ENCODE measurements at places on chromosomes 12 and 14.
A peak's percentile ranks its signal among the peaks of the same experiment; 100 is the strongest.

- no peak for DNase-seq
These were observed 44.1 kb downstream of the TSPAN11 start for GRCh38 chr12:30970559-30971197.

DNA sequence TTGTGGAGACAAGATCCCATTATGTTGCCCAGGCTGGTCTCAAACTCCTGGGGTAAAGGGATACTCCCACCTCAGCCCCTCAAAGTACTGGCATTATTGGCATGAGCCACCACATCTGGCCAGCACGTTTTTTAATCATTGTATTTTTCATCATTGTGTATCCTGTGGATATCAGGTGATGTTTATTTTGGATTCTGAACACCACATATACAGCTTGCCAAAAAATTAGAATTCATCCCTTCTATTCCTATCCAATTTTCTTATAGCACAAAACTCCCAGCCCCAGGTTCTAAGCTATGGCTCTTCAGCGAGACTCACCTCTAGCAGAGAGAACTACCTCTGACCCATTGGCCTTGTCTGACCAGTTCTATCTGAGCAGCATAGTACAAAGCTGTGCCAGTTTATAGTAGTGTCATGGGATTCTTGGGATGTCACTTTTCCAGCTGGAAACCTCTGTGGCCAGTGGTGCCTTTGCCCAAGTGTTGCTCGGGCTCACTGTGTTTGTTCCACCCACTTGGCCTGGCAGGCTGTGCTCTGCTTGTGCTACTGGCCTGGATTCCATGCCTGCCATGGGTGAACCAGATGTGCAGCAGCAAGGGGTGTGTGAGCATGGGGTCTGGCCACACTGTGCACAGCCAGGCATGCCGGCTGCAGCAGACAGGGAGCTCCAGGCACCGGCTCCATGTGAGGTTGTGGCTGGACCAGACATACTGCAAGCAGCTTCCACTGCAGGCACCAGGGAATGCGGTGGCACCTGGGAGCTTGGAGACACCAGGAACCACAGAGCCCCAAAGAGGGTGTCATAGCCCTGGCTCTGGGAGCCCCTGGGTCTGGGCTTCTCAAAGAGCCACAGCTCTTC, 37.2 kb downstream of the TIMELESS start:
- DNase-seq, result no peak

DNA sequence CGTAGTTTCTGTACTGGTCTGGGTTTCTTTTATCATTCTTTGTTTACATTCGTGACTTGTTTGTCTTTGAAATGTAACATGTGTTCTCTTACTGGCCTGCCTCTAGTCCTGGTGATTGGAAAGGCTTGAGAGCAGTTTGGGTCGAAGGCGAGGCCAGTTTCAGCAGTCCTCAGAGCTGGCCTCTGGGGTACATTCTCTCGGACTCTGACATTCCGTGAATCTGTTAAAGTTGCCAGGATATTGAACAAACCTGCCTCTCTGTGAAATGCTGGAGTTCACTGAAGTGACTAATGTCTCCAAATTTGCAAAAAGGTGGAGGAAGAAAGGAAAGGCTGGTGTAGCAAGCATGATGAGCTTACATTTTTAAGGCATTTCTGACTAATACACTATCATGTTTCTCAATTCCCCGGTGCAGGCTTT, 1.5 kb downstream of the PLEKHA5 start:
- no peak for DNase-seq

- no peak for DNase-seq
These were observed 34.6 kb downstream of the FIGNL2 start for GRCh38 chr12:51813931-51814310.

DNA sequence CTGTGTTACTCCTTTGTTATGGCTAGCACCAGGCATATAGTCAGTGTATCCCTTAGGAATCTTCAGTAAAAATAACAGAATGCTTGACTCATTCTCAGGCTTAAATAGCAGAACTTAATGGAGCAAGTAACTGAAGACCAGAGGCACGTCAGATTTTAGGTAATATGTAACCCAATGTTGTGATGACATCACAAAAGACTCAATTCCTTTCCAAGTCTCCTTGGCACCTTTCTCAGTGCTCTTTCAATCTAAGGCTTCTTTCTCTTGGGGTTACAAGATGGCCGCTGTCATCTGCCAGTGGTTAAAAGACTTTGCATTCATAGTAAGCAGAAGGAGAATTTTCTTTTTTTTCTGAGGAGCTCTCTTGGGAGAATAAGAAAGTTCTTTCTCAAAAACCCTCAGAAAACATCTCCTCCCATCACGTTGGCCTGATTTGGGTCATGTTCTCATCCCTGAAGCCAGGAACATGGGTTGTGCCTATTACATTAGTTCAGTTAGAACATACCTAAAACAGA, 33.4 kb upstream of the DCN start:
- no peak for DNase-seq

GRCh38 chr14:100065111-100065871, at the start of gene EVL:
Gene EVL (plus strand): TSS chr14:100065422. CDS start chr14:100065501, 79 bp downstream.
- no peak for DNase-seq

GRCh38 chr14:94593376-94593748, 12.1 kb downstream of the SERPINA5 start:
- no peak for DNase-seq

DNA sequence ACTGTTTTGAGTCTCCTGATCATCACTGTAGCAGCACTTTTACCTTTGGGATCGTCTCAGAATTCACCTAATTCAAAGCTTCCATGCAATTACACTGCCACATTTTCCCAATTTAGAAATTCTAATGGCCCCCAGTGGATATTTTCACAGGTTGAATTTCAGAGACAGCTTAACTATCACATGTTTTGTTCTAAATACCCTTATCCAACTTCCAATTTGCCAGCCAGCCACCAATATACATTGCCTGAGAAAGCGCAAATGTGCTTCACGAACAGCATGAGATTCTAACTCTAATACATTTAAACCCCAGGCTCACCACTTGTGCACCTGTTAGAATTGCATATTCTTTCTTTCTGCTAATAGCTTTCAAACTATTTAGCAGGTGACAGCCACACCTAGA, 1160.9 kb upstream of the TMEM132C start:
- DNase-seq, result no peak

GRCh38 chr12:109968032-109968420, 28.1 kb downstream of the GIT2 start:
- no peak for DNase-seq

GRCh38 chr12:131138638-131139362, 185.1 kb downstream of the ADGRD1 start:
- no peak for DNase-seq

- no peak for DNase-seq
These were observed 61.2 kb upstream of the GSC start for GRCh38 chr14:94831085-94831484.

DNA sequence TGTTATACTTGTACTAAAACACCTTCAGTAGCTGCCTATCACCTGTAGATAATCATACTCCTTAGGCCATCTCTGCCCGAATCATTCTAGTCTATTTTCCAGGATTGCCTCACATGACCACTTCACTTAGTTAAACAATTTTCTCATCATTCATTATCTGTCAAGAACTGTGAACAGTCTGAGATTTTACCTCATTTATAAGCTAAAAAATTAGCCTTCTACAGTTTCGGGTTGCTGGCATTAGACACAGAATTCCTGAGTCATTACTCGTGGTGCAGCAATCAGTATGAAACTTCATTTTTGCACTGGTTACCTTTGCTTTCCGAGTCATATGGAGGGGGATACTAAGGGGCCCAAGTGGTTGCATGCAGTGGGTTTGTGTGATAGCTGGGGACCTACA, 57.6 kb upstream of the OTOGL start:
- DNase-seq, result no peak

DNA sequence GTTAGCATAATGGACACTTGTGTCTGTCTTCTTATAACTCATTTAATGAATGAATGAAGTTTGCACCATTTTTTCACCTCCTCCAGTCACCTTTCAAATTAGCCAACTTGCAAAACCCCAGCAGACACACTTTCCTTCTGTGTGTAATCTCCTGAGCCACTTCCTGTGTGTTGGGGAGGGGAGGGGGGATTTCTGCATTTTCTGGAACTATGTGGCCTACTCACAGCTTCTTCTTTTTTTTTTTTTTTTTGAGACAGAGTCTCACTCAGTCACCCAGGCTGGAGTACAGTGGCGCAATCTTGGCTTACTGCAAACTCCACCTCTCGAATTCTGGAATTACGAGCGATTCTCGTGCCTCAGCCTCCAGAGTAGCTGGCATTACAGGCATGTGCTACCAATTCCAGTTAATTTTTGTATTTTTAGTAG, 4.1 kb upstream of the SERPINA1 start:
- DNase-seq, result no peak

DNA sequence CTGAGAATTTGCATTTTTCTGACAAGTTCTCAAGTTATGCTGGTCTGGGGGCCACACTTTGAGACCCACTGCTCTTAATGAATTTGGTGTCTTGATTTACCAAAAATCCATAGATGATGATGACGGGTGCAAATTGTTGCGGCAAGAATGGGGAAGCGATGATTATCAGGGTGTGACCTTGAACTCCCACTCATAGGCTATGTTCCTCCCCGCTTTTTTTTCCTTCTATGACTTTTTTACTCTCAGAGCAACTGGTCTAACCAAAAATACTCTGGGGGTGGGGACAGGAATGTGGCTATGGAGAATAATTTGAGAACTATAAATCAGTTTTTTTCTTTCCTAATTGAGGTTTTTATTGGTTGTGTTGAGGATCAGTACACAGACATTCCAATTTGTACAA, 83.6 kb downstream of the PPFIBP1 start:
- DNase-seq, result no peak

GRCh38 chr12:41794336-41794735, 350.3 kb downstream of the GXYLT1 start:
- no peak for DNase-seq

- no peak for DNase-seq
These were observed 26.7 kb downstream of the TOGARAM1 start for GRCh38 chr14:44988694-44989093.

- no peak for DNase-seq
These were observed 195.3 kb upstream of the IGF1 start for GRCh38 chr12:102675672-102676071.

- DNase-seq, result no peak
These were observed 61.9 kb upstream of the MAX start for GRCh38 chr14:65164068-65164824.

GRCh38 chr12:70482764-70483163, 116.7 kb downstream of the KCNMB4 start:
- DNase-seq, result no peak

- no peak for DNase-seq
These were observed 751.7 kb downstream of the NRXN3 start for GRCh38 chr14:78921856-78922255.

GRCh38 chr12:96121271-96121711, 72.9 kb upstream of the ELK3 start:
- DNase-seq, result no peak

- no peak for DNase-seq
These were observed 2.0 kb downstream of the ERP27 start for GRCh38 chr12:14936224-14936861.

- DNase-seq, result peak; percentile 36
These were observed 1311.5 kb downstream of the TMEM121 start for GRCh38 chr14:106837870-106838269.

- no peak for DNase-seq
These were observed 238.6 kb upstream of the DDHD1 start for GRCh38 chr14:53391631-53392285.

DNA sequence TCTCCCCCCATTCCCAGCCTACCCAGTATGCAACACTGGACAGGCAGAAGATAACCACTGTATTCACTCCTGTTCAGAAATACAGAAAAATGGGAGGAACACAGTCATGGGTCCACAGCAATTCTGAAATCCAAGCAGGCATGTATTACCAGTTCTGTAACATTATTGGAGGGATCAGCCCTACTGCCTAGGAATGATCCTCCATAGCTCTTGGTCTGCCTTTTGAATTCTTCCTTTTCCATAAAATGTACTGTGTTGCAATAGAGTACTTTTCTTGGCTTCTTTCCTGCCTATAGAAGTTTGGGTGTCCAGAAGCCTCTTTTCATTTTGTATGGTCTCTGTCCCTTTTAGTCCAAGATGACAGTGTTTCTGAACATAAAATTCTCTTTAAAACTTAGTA, 46.5 kb downstream of the SPATS2 start:
- DNase-seq, result no peak

GRCh38 chr14:50967103-50967502, 22.8 kb upstream of the PYGL start:
- DNase-seq, result no peak

DNA sequence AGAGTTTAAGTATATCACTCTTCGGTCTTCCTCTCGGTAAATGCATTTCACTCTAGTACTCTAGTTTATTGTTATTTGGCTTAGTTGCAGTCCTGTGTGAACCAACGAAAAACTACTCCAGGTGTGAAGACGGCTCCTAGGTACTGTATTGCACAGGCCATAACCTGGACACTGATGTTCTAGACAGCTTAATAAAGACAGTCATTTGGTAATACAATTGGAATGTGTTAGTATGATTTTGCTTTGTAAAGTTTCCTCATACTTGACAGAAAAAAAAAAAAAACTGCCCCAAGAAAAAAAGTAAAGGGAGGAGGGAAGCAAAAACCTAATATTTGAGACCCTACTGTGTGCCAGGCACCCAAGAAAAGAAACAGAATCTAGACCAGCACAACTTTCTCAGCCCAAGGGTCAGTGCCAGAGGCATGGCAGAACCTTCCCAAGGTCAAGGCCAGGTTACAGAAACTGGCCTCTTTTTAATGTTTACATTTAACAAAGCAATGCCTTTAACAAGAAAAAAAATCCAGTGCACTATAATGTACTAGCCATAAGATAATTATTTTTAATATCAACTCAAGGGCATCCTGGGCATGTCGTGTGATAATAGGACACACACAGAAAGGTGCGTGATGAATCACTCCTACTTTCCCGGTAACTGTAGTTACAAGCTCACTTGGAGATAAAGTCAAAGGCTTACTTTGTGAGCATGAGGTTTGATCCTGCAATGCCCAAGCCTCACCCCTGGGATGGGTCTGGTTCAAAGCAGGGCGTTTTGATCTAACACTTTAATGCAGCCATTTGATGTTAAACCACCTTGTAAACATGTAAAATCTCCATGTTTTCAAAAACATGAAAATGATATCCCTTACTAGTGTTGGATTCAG, 110.6 kb downstream of the BMP4 start:
- no peak for DNase-seq

GRCh38 chr12:89775063-89775985, 66.7 kb upstream of the ATP2B1 start:
- no peak for DNase-seq
